ENCODE measurements at places on chromosomes 6 and 20.

DNA sequence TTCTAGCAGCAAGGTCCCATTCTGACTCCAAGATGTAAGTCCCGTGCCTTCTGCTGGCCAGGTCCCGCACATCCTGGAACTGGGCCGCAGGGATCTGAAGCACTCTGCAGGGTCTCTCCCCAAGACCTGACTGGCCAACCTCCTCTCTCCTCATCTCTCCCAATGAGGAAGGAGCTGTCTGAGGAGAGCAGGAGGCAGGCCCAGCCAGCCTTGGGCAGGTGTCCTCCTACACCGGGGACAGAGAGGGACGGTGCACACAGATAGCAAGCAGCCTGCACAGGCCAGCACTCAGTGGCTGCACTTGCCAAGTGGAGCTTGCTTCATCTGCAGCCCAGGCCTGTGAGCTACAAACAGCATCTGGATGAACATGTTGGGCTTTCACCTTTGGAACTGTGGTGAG, 76.8 kb upstream of the CD93 start:
- ATAC-seq: no peak

DNA sequence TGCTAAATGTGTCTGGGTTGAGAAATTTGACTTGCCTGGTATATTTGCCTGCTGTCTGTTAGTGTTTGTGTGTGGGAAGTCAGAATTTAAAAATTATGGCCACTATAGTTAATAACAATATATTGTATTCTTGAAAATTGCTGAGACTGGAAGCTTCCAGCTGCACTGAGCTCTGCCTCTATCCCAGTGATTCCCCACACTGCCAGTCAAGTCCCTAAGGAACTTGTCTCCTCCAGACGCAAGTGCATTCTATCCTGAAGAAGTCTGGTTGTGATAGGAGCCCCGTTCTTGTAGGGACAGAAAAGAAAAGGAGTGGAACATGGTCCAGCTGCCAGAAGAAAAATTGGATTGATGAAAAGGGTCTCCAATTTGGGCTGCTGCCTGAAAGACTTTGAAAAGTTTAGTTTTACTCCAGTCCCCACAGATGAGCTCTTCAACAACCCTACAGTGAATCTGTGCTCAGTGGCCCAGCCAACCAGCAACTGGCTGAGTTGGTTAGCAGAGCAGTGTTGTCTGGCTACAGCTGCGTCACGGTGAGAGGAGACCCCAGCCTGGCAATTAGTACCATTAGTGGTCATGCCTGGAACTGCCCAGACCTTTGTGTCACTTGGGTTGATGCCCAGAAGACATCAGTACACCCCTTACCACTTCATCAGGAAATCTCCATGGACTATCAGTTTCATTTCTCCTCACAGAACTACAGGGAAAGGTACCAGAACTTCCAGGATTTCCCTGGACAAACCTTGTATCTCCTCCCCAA, 183.1 kb upstream of the MCHR2 start:
- peak; percentile 68 for ATAC-seq

DNA sequence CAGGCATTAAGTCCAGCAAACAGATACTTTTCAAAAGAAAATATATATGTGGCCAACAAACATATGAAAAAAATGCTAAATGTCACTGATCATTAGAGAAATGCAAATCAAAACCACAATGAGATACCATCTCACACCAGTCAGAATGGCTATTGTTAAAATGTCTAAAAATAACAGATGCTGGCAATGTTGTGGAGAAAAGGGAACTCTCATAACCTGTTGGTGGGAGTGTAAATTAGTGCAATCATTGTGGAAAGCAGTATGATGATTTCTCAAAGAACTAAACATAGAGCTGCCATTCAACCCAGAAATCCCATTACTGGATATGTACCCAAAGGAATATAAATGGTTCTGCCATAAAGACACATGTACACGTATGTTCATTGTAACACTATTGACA, 20.6 kb downstream of the KCNQ5 start:
- no peak for ATAC-seq

- ATAC-seq: peak; percentile 94
Observed at GRCh38 chr20:46562373-46563169, 12.1 kb upstream of the OCSTAMP start.

DNA sequence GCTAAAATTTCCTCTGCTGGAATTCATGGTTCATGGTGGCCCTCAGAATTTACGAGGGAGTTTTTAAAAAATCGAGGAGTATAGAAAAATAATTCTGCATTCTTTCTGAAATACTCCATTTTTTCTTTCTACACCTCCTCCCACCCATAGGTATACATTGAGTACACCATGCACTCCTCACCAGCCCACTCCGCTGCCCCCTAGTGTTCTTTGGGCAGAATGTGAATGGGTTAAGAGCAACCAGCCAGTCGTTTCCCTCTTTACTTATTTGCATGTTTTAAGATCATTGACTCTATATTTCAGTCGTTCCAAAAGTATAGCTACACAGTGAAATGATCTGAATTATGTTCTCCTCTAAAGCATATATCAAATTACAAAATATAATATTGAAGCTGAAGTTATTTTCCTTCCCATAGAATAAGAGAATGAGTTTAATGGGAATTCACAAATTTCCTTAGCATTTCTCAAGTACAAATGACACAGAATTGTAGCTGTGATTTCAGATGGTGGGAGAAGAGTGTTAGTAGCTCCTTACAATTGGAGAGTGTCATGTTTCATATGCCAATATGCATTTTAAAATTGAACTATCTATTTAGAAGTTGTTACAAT, 977.7 kb upstream of the SLC35B3 start:
- peak; percentile 89 for ATAC-seq

DNA sequence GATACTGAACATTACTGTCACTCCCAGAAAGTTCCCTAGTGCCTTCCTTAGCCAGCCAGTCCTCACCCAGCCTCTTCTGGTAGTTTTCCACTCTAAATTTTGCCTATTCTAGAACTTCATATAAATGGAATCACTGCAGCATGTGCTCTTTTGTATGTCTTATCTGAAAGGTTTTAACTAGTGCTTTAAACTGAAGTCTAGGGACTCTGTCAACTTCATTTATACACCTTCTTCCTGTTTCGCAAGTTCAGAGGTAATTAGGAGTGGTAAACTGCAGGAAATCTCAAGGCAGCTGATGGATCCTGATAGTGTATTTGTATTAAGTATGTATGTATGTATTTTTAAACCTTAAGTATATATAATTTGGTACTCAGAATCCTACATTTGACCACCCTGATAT, 94.3 kb downstream of the TCP11 start:
- ATAC-seq: no peak

- ATAC-seq: no peak
Observed at GRCh38 chr20:47859278-47859677, 74.0 kb upstream of the SULF2 start.

DNA sequence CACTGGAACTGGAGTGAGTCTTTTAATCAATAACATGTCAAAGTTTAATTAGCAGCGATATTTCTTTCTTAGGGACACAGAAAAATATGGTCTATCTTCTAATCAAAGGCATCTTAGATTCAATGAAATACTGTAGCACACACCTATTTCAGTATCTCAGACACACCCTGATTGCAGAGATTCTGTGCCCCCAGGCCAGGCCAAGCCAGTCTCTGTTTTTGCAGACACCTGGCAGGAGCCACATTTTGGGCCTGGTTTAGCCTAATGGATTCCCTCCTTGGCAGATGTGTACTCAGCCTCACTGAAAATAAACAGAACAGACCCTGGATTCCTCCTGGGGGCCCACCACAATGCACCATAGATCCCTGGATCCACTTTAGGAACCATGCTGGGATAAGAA, 74.8 kb downstream of the LRFN2 start:
- no peak for ATAC-seq

- no peak for ATAC-seq
Observed at GRCh38 chr20:40646361-40646760, 42.7 kb downstream of the MAFB start.

DNA sequence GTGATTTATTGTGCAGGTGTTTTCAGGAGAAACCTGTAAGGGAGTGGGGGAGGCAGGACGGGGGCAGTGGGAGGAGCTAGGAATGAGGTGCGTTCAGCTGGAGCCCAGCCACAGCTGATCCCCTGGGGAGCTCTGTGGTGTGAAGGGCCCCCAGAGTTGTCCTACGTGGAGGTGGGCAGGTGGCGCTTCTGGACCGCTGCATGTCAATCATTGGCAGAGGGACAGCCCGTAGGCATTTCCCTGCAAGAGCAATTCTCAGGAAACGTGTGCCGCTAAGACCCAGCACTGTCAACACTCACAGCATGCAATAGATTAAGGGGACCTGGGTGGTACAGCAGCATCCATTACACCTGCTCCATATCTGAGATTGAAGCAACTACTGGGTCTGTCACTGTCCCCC, 88.0 kb downstream of the PRND start:
- ATAC-seq: no peak

DNA sequence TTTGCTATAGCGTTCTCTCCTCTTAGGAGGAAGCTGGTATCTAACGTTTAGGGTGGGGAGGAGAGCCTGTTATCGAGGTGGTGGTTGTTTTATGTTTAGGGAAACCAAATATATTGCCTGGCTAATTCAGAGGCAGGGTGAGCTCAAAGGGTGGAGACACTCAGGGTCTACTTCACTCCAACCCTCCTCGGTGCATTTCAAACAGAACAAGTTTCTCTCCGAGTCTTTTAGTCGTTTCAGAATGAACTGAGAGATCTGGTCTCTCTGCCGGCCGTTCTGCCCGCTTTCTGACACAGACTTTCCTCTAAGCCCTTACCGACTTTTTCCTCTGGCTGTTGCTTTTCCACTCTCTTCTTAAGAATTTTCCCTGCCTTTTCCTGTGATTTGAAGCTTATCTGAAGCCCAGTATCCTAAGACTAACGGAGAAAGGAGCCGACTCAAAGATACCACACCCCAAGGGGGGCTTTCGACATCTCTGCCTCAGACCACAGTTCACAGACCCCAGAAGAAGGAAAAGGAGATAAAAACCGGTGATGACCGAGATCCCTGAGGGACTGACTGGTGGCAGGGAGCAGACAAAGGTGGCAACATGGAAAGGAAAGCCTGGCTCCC, 865 bp downstream of the STK38 start:
- peak; percentile 60 for ATAC-seq

- ATAC-seq: peak; percentile 76
Observed at GRCh38 chr6:24910961-24911725, 24.6 kb downstream of the RIPOR2 start.

DNA sequence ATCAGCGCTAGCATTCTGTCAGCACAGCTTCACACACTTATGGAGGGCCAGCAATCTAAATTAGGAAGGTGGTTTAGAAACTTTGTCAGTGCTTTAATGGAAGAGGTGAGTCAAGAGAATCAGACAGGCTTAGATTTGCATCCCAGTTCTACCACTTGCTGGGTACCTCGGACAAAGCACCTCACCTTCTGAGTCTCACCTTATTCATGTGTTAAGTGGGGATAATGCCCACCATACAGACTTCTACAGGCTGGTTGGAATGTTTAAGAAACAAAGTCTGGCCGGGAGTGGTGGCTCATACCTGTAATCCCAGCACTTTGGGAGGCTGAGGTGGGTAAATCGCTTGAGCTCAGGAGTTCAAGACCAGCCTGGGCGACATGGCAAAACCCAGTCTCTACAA, 12.2 kb upstream of the STK35 start:
- no peak for ATAC-seq

- ATAC-seq: peak; percentile 97
Observed at GRCh38 chr6:125995972-125996580, 9.7 kb downstream of the TRMT11 start.

GRCh38 chr20:56483970-56484369, 15.5 kb downstream of the RTF2 start:
- no peak for ATAC-seq

DNA sequence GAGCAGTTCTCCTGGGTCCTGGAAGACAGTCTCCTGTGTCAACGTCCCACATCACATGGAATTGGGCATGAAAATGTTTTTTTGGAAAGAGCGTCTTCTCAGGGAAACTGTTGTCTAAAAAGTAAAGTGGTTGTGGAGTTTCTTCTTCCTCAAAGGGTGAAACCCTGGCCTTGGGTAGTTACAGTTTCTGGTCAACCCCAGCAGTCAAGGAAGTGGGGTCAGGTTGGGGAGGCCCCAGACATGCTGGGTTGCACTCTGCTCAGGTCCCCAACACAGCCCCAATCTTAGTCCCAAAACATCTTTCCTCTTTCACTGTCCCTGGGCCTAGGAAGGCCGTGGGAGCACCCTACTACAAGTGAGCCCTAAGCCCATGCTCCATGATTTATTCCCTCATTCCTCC, 996 bp upstream of the NFKBIE start:
- ATAC-seq: no peak

DNA sequence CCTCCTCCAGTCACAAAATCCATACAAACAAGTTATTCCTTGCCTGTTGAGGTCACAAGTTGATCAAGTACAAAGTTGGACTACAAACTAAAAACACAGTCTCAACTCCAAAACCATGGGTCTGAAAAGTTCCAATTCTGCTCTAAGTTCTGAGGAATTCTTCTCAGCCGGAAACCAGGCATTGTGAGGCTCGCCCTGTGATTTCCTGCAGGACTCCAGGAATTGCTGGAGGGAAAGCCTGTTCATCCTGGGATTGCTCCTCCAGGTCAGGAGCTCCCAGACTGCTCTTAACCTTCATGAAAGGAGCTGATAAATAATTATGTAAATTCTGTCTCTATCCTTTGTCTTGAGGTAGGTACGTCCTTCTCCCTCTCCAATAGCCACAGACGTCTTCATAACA, 8.5 kb downstream of the TRAM2 start:
- no peak for ATAC-seq

DNA sequence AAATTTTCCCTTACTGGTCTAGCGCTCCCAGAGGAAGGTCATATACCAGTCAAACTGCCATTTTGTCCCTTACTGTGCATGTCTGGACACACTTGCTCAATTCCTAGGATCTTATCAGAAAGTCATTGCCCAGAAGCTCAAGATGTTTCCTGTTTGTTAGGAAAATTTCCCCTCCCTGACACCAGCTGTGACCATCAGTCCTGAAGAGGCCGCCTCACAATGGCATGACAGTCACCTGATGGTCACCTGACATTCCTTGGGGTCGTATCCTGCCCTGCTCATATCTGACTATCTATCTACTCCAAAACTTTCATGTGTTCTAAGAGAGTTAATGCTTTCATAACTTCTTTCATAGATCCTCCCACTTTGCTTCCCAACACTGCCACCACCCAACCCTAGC, 219.9 kb downstream of the OTOR start:
- no peak for ATAC-seq

GRCh38 chr6:110392727-110393126, 22.6 kb downstream of the DDO start:
- ATAC-seq: no peak

- ATAC-seq: no peak
Observed at GRCh38 chr6:3450888-3451287, 6.0 kb downstream of the SLC22A23 start.

- no peak for ATAC-seq
Observed at GRCh38 chr6:39543095-39543494, 182.1 kb downstream of the KIF6 start.

GRCh38 chr20:8255945-8256632, 124.0 kb downstream of the PLCB1 start:
- no peak for ATAC-seq

Measured in SK-N-SH treated with all-trans-retinoic acid at 6 μM for 48 hours (cell line).